ENCODE measurements at places on chromosomes 4 and X. TPM values are rescaled to one million over a fixed set of nuclear protein-coding genes. Genes with fewer than 3 reads are reported as not detected.

The GPM6B gene
- 9.3 TPM for total RNA-seq

DNA sequence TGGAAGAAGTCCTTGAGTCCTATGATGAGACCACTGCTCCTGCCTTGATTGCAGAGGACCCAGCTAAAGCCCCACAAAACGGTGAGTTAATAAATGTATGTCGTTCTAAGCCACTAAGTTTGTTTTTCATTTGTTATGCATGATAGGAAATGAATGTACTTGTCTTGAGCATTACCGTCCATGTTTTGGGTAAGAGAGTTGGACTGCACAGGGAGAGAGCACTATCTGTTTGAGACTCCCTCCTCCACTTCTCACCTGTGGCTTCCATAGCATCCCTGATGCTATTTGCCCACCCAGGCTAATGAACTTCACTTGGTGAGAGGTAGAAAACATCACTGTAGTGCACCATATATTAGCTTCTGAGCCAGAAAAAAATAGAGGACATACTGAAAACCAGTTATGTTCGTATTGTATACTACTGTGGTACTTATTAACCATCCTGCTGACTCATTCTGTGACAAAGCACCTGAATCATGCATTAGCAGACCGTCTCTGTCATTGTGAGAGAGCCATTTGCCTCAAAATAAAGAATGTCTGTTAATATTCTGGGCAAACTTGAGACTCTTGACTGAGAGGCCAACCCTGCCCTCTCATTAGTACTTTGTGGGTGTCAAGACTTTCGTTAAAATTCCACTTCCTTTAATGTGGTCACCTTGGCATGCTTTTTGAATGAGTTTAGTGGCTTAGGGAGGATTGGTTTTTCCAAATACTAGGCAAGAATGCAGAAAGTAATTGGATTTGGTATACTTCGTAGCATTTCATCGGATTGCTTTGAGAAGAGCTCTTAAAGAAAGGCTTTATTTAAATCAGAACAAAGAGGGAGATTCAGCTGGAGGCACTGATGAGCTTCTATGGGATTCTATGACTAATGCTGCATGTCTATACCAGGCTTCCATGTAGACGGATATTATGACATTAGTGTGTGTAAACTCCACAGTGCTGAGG is 99.3 kb upstream of the GRPR start:
- DNase-seq, result no peak

GRCh38 chr4:156941940-156942548 is 29.6 kb downstream of the PDGFC start:
- peak; percentile 13 for DNase-seq

DNA sequence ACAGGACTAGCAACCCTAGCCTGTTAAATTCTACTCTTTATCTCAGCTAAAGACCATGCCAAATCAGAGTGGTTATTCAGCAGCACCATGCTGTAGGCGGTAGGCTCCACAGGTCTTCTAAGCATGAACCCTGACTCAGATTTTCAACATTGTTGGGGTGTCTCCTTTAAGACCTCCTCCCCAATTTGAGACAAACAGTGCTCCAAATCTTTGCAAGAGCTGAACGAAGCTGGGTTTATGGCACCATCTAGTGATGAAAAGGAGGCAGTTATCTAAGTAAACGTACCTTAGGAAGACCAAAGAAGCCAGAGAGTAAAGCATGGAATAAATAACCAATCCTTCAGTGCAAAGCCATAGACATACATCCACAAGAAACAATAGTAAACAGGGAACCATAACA is 334.5 kb upstream of the SLC7A11 start:
- no peak for DNase-seq

The STATH gene
- total RNA-seq, result not detected

- DNase-seq, result no peak
Measured at GRCh38 chrX:120429776-120430540, 39.1 kb downstream of the LAMP2 start.

The RBMXL3 gene
- not detected for total RNA-seq

The NEXMIF gene
- total RNA-seq, result 1.0 TPM

The GPR34 gene
- 2.2 TPM for total RNA-seq

The ASB12 gene
- total RNA-seq, result 0.67 TPM

Measured in left colon (tissue), 2 donors.